Stimulated activated CD4-positive, alpha-beta T cell treated with anti-CD3 and anti-CD28 coated beads, Interleukin-15, amount 100 ng/mL, for 1 hour (primary cell): ENCODE measurements at places on chromosomes 12 and 14.

DNA sequence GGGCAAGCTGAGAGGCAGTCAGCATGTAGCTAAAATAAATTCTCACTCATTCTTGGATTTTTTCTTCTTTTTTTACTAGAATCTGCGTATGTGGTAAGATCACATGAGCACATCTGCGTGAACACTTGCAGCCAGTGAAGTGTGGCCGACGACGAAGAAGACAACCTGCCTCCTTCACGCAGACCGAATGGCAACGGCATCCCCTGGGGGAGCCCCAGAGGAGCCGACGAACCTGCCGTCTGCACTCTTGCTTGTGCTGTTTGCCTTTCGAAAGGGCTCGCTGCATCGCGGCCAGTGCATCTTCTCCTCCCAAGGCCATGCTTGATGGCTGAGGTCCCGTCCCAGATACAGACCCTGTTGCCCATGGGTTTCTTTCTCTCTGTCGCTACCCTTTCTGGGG is 113.8 kb downstream of the KCNK10 start:
- no peak for DNase-seq

GRCh38 chr12:79883216-79883615 is 51.7 kb downstream of the PPP1R12A start:
- no peak for DNase-seq

DNA sequence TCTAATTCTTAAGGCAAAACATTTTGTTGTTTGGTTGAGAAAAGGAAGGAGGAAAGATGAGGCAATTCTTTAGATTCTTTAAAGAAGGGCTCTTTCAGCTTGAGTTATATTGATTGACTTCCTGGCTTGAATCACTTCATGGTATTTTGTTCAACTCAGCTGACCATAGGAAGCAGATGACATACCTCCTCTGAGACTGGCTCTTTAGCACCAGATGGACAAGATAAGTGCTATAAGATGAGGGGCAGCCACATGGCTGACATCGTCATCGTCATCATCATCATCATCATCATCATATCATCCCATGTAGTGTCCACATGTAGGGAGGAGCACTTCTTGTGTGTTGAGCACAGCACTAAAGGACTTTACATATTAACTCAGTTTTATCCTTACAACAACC is 81.3 kb downstream of the SSPN start:
- DNase-seq: no peak

- DNase-seq: no peak
These were observed 9.0 kb downstream of the RPS6KL1 start for GRCh38 chr14:74913986-74914573.

- no peak for DNase-seq
These were observed 80.0 kb downstream of the NTF3 start for GRCh38 chr12:5511644-5512600.

GRCh38 chr12:119423285-119423684 is 88.8 kb downstream of the CCDC60 start:
- DNase-seq: no peak

GRCh38 chr12:8519171-8519570 is 5.9 kb downstream of the CLEC4D start:
- DNase-seq: no peak

DNA sequence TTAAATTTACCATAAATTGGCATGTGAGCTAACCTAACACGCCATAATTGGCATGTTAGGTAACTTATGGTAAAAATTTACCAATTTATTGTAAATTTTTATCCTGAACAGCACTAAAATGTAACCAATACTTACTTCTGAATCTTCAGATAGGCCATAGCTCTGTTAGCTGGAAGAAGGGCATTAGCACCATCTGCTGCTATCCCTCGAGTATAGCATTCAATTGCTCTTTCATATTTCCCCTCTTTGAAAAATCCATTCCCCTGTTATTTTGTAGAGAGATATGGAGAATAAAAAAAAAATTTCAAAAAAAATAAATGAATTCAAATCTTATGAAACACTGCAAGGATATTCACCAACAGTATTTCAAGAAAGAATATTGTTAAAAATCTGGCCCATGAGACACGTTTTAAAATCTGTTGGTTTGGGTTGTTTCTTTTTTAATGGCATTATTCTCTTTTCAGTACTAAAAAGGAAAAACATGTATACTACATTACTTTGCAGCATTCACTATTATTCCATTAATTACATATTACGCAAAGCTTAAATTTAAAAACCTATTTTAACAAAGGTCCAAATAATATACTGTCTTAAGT is 19.1 kb downstream of the RPAP3 start:
- DNase-seq: no peak

DNA sequence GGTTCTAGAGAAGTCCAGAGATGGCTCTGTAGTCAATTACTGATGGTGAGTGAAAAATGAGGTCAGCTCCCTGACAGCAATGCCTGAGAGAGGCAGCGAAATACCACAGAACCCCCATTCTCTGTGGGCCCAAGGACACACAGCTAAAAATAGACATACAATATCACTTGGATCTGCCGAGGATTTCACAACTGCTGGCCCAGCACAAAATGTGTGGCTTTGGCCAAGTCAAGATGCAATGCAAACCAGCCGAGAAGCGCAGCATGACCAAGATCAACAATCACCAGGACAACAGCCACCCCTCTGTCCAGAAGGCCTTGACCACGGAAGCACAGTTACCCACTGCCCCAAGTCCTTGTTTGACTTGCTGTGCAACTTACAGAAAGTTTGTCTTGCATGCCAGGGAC is 52.2 kb downstream of the CKAP4 start:
- DNase-seq: no peak

GRCh38 chr14:103973354-103973753 is 31.0 kb upstream of the RD3L start:
- no peak for DNase-seq

- no peak for DNase-seq
These were observed 198.9 kb upstream of the CAND1 start for GRCh38 chr12:67070307-67070600.

- DNase-seq: no peak
These were observed 31.4 kb downstream of the CFAP54 start for GRCh38 chr12:96520767-96521166.

GRCh38 chr12:19186722-19187661 is 57.5 kb downstream of the PLEKHA5 start:
- DNase-seq: no peak

DNA sequence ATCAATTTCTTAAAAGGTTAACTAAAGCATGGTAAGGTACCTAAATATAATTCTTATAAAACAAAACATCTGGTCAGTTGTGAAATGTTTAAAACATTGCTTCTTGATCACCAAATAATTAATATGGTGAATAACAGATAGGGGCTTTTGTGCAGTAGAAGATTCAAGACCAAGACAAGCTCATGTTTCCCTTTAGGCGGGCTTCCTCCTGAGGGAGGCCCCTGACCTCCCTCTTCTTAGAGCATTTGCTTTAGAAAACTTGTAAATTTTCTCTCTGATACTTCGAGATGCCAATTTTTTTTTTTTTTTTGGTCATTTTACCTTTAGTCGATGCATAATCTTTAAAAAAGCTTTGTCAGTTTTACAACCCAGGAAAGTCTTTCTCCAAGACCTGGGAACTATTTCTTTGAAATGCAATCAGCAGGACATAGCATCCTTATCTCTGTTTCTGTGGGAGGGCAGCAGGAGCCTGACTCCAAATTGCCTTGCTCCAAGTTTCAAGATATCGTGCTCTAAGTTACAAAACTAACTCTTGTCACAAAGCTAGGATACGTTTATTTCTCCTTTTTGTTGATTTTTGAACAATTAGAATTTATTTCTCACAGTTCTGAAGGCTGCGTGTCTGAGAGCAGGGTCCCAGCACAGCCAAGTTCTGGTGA is 66.6 kb upstream of the BICD1 start:
- DNase-seq: no peak

DNA sequence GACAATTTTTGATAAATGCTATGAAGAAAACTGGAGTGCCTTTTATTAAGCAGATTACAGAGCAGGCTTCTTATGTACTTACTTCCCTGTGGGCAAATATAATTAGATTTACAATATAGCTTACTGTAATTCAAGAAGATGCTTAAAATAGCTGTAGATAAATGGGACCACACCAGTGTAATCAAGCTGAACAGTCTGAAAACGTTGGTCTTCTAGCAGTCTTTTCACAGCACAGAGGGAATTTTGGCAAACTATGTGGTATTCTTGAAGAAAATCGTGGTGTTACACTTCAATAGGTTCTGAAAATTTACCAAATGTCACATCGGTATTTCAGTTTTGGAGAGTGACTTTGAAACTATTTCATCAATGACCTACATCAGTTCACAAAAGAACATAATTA is 47.7 kb downstream of the SLC16A7 start:
- no peak for DNase-seq

DNA sequence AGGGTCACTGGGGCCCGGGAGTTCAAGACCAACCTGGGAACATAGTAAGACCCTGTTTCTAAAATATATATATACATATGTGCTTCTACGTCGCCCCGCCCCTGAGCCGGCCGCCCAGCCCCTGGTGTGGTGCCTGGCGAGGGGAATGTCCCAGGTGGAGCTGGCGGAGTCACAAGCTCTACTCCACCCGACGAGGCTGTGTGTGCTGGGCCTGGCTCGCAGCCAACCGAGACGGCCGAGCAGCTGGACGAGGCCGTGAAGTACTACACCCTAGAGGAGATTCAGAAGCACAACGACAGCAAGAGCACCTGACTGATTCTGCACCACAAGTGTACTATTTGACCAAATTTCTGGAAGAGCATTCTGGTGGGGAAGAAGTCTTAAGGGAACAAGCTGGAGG is 22.1 kb upstream of the ITPK1 start:
- no peak for DNase-seq

DNA sequence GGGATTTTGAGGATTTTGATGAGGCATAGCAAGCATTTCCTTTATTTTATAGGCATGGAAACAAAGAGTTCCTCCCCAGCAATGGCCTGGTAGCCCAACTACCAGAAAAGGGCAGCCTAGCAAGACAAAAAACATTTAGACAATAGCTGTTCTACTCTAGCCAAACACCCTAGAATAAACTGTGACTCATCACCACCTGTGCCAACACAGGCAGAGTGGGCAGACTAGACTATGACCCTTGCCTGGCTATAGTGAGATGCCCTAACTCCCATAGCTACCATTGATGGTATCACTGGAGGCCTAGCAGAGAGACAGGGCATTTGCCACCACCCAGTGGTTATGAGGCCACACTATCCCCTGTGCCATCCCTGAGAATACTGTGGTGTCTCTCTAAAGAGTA is 15.5 kb upstream of the CCER1 start:
- DNase-seq: no peak

DNA sequence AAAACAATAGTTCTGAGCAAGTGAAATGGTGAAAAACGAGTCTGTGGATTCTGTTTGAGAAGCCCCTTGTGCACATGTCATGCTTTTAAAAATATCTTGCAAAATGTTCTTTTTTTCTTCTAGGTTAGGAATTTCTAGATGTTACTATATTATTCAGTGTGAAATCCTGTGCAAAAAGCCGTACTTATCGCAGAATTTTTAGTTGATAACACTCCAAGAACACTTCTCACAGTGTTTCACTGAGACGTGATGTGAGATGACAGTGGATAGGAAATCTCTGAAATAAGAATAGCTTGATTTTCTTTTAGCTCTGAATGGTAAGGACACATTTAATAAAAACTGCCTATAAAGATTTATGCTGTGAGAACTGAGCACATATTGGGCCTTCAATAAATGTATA is 234.5 kb downstream of the SNAPC1 start:
- no peak for DNase-seq

DNA sequence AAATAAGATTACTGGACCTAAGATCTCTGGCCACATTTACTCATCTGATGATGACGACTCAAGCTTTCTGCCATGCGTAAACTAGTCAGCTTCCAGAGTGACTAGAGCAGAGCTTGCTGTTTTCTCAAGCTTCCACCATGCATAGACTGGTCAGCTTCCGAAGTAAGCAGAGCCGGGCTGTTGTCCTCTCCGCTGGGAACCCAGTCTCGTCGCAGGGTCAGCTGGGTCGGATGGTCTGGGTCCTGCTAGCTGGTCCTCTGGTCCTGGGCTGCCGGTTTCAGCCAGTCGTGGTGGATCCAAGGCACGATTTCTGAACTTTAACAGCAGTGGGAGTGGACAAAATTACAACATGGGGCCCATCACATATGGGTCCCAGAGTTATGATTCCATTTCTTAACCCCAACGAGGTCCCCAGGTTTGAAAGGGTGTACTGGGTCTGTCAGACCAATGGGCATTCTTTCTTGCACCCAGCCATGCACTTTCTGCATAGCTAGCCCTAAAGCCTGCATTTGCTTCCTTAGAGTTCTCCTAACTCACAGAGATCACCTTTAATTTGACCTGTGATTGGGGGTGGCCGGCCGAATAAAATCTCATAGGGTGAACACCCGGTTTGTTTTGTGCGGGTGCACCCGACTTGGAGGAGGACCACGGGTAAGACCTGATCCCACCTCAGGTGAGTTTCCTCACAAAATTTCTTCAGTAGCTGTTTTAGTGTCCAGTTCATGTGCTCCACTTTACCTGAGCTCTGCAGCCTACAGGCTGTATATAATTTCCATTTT is 1312.8 kb downstream of the TMEM121 start:
- DNase-seq: no peak

DNA sequence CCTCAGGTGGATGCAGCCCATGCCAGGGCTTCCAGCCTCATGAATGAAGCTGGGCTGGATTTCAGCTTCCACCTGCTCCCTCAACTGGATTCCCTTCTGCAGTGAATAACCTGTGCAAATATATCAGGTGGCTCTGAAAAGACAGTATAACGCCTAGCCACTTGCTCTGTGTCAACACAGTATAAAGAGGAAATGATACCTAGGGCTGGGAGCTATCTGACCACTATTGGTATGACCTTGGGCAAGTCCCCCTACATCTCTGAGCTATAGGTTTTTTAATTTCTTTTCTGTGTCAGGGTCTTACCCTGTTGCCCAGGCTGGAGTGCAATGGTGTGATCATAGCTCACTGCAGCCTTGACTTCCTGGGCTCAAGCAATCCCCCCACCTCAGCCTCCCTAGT is 19.8 kb downstream of the ISM2 start:
- no peak for DNase-seq

DNA sequence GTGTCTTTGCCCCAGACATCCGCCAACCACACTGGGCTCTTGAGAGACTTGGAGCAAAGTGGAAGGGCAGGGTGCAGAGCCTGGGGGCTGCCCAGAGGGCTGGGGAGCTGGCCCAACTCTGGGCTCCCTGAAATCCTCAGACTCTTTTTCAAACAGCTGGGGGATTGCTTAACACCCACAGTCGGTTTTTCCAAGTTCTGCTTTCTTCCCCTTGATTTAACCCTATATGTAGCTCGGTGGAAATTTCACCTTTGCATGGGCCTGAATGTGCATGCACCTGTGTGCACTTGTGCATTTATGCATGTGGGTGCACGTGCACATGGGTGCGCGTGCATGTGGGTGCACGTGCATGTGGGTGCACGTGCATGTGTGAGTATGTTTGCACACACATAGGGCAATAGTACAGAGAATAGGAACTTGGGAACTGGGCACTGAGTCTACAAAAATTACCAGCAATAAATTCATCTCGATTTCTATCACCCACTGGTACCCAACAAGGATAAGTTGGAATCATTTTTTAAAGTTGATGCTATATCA is 52.3 kb upstream of the RFLNA start:
- no peak for DNase-seq

GRCh38 chr12:11576104-11576503 is 73.4 kb upstream of the ETV6 start:
- DNase-seq: no peak

- no peak for DNase-seq
These were observed 61.1 kb downstream of the PRMT8 start for GRCh38 chr12:3551976-3552725.

- no peak for DNase-seq
These were observed 48.6 kb upstream of the USP44 start for GRCh38 chr12:95599880-95600279.
